ENCODE measurements at places on chromosomes 12 and 14. TPM values are rescaled to one million over a fixed set of nuclear protein-coding genes. Genes with fewer than 3 reads are reported as not detected.

The VPS37B gene
- 42.6 TPM for total RNA-seq

DNA sequence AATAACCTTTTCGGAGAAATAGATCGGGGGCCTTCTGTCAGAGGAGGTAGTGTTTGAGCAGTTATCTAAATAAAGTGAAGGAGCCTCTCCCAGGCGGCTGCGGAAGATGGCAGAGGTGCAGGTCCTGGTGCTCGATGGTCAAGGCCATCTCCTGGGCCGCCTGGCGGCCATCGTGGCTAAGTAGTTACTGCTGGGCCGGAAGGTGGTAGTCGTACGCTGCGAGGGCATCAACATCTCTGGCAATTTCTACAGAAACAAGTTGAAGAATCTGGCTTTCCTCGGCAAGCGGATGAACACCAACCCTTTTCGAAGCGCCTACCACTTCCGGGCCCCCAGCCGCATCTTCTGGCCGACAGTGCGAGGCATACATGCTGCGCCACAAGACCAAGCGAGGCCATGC is 186.1 kb downstream of the KTN1 start:
- DNase-seq = no peak

DNA sequence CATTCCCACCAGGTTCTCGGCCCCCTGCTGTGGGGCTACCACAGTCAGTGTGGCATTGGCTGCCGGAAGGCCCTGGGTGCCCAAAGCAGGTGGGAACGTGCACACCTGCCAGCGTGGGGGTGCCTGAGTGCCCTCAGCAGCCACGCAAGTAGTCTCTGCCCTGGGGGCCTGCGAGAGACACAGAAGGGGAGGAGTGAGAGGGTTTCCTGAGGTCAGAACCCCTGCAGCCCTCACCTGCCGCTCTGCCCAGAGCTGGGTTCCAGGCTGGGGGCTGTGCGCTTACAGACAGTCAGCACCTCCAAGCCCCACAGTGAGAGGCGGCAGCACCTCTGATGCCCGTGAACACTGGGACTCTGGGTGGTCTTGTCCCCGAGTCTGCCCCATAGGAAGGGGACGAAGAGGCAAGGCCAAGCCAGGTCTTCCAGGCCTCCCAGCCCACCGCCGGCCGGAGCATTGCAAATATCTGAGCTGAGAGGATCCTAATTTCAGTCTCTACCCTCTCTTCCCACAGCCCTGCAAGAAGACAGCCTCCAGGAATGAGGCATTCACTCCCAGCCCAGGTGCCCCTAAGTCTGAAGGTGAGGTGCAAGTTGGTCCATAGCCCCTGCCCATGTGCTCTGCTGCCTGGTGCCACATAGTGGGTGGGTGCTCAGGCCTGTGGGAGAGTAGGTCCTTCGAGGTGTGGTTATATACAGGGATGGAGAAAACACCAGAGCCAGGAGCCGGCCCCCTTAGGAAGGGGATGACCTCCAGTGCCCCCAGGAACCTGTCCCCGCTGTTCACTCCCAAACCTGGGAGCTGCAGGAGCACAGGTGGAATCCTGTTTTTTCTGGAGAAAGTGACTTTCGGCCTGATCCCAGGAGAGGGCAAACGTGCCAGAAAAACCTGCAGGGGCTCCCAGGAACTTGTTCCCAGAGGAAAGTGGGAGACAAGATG is 291.1 kb upstream of the RTL1 start:
- DNase-seq = no peak

- DNase-seq = no peak
These were observed 50.2 kb downstream of the TPCN1 start for GRCh38 chr12:113271466-113271852.

The R3HDM2 gene
- total RNA-seq = 55.4 TPM

All from natural killer cell treated with Interleukin-12 subunit alpha and Interleukin-12 subunit beta and Interleukin-15 and Interleukin-18, amount 100 ng/mL, for 72 hours (primary cell).